Stimulated activated CD8-positive, alpha-beta memory T cell treated with anti-CD3 and anti-CD28 coated beads, Interleukin-4, amount 100 ng/mL, for 1 hour (primary cell): ENCODE measurements at places on chromosomes 12 and 14.

DNA sequence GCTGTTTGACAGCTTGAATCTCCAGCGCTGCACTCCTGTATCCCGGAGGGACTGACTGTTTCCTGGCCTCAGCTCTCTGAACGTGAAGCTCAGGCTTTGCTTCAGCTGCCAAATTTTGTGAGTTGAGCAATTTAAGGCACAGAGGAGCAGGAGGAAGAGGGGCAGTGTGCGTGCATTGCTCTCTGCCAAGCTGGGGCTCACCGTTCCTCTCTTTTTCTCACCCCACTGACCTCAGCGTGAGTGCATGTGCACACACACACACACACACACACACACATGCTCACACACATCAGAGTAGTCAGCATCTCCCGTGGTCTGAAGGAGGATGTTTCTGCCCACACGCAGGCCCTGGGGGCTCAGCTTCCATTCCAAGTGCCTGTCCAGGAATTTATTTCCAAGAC is 27.8 kb upstream of the BDKRB2 start:
- DNase-seq = no peak

GRCh38 chr12:52006726-52007157 is at the start of gene TAMALIN:
TAMALIN (plus strand) TSS chr12:52006946; CDS start chr12:52007020, 74 bp downstream.
- peak; percentile 70 for DNase-seq

DNA sequence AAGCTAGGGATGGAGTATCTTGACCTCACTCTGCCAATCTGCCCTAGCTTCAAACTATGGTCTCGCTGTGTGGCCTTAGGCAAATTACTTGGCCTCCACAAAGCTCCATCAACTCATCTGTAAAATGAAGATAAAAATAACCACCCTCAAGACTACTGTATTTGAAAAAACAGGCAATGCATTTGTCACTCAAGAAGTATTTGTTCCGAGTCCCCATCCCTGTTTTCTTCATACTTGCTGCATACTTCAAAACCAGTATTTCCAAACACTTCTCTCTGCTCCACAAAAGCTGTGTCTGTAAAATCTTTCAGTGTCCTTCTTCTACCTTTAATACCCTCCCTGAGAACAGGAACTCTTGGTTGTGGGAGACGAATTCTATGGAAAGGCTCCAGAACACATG is 47.9 kb downstream of the GTF2A1 start:
- no peak for DNase-seq

- DNase-seq = no peak
These were observed 144.2 kb downstream of the C12orf75 start for GRCh38 chr12:105474672-105475071.

DNA sequence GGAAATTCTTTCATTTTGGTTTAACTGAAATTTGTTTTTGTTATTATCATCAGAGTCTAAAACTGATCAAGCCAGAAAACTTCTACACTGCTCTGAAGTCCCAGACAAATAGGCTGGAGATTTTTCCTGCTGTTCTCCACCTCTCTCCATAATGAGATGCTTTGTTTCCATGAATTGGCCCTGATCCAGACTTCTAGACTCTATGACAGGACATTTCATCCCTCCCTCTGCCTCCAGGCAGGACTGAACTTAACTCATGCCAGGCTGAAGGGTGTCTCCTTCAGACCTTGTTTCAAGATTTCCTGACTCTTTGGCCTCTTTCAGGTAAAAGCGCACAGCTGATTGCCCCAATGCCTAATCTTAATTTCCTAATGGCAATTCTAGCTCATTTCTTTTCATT is 69.1 kb upstream of the HOXC13 start:
- DNase-seq = no peak

DNA sequence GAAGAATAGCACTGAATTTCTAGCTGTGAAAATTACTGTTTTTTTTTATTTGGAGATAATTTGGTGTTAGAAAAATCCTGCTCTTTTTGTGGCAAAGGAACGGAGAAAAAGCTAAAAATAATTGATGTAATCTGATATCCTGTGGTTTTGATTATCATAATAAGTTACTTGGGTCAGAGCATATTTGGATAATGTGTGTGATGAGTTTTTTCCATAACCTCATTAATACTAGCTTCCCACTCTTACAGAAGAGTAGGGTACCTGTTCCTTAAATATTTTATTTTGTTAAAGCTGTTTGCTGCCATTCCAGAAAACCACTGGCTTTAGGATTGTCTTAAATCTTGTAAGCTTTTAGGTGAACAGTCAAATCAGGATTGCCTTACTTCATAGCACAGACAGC is 4.7 kb downstream of the PSMC6 start:
- no peak for DNase-seq

DNA sequence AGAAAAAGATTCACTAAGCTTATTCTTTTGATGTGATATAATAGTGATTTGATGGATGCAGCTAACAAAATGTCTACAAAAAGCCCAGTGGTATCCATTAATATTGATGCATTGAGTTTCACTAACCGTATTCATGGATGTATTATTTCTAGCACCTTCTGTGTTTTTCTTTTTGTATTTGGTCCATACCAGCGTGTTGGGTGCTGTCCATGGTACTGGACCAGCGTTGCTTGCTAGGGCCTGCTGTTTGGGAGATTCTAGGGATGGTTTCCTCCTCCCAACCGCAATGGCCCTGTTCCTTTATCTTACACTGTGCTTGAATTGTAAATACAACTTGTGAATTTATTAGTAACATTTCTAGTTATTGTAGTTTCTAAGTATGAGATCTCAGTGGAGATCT is 31.7 kb downstream of the ANO4 start:
- no peak for DNase-seq

DNA sequence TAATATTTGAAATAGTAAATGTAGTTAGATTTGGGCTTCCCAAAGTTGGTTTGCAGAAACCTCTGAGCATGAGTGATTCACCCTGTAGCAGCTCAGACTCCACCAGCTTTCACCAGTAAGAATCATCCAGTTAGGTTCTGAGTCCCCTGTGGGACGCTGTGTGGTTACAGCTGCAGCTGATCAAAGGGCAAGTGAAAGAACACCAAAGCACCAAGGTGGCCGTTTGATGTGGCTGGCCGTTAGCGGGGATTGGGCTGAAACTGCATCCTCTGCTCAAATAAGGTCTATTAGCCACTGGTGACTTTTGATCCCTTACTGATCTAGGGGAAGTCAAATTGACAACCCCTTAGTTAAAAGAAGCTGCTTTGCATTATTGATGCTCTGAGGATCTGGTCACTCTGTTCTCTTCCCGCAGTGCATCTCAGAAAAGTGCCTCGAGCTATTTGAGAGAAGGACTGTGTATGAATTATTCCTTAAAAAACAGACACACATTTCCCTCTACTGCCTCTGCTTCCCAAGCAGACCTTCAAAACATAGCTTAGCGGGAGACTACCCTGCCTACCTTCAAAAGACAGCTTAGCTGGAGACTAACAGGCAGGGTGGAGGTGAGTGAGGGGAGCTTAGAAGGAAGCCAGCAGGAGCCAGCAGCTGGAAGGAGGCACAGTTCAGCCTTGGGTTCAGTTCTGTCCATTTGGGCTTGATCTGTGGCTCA is 3.7 kb downstream of the ABHD12B start:
- DNase-seq = peak; percentile 12

- DNase-seq = no peak
These were observed 3.2 kb upstream of the C12orf42 start for GRCh38 chr12:103498990-103499389.

GRCh38 chr12:94994312-94994711 is 9.2 kb downstream of the NDUFA12 start:
- no peak for DNase-seq

GRCh38 chr12:116421785-116422538 is 137.2 kb upstream of the MAP1LC3B2 start:
- DNase-seq = no peak

GRCh38 chr12:104971306-104971705 is 13.2 kb upstream of the SLC41A2 start:
- DNase-seq = no peak

- DNase-seq = no peak
These were observed 4.2 kb downstream of the PDE3A start for GRCh38 chr12:20372326-20373096.

GRCh38 chr12:117809509-117809908 is 159.3 kb downstream of the KSR2 start:
- DNase-seq = no peak

DNA sequence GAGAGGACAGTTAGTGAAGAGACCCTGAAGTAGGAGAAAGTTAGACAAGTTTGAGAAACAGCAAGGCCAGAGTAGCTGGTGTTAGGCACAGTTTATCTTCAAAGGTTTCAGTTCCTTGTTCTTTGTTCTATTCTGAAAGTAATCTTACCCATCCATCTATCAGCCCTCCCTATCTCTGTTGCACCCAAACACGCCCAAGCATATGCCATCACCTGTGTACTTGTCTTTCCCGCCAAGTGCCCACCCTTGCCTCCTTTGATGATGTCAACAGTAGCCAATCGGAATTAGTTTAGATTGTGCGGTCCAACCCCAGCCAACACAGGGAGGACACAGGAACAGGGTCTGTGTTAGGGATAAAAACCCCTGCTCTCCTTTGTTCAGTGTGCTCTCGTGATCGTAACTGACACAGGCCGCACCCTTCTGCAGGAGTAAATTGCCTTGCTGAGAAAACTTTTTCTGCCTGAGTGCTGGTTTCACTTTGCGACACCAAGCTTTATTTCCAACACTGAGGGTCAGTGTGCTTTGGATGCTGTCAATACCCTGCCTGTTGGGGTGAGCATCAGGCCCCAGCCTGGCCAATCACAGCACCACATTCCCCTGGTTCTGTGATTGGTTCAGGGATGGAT is 4.7 kb upstream of the TMEM229B start:
- DNase-seq = no peak

DNA sequence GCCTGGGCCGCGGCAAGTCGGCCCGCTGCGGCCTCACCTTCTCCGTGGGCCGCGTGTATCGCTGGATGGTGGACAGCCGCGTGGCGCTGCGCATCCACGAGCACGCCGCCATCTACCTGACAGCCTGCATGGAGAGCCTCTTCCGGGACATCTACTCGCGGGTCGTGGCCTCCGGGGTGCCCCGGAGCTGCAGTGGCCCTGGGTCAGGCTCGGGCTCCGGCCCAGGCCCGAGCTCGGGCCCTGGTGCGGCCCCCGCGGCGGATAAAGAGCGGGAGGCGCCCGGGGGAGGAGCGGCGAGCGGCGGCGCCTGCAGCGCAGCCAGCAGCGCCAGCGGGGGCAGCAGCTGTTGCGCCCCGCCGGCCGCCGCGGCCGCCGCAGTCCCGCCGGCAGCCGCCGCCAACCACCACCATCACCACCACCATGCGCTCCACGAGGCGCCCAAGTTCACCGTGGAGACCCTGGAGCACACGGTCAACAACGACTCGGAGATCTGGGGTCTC is 226.2 kb upstream of the CRY1 start:
- no peak for DNase-seq

DNA sequence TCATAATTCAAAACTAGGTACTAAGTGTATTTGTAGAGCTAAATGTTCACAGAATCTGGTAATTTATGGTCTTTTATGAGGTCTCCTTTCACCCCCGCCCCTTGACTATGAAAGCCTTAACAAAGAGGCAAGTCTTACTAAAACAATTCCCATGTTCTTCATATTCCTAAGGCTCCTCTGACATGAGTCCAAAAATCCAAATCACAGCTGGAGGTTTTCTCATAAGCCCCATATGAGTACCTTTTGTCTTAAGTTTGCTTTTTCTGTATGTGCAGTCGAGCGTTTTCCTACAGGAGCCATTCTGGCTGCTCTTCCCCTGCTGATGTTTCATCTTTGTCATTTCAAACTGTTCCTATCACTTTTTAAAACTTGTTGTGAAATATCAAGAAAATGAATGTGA is 55.2 kb downstream of the SIX1 start:
- no peak for DNase-seq

- DNase-seq = no peak
These were observed 41.3 kb downstream of the EVL start for GRCh38 chr14:100106250-100107112.

- no peak for DNase-seq
These were observed 27.8 kb downstream of the NOC4L start for GRCh38 chr12:132171968-132172521.
